ENCODE measurements at places on chromosomes 2 and 18. TPM values are rescaled to one million over a fixed set of nuclear protein-coding genes. Genes with fewer than 3 reads are reported as not detected.
A peak's percentile ranks its signal among the peaks of the same experiment; 100 is the strongest.

DNA sequence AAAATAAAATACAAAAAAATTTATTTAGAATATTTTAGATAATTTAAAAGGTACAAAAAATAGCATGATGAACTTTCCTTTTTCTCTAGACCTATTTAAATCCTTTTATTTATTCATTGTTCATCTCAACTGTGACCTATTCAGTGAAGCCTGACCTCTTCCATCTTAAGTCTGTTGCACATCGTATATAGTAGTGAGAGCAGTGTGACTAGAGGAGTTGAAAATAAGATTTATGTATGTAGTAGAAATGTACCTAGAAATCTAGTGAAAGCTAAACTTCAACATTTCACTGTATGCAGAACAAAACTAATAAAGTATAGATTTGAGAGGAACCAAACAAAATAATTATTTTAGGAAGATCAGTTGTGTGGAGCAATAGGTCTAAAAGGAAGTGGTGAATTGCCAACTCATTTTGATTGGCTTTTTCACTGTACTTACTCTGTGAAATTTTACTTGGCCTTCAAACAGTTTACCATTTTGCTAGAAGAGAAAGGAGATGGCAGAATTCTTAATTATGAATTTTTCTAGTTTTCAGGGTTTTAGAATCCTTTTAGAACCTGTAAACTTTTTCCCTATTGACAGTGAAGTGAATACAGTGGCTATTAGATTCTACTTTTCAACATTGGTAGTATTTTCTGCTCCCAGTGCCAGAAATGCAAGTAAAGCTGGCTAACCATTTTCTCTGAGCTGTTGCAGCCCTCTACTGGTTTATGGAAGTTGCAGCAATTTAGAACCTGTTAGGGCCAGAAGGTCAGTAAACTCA is 11.0 kb downstream of the ANKRD12 start:
- DNase-seq, result peak; percentile 50

DNA sequence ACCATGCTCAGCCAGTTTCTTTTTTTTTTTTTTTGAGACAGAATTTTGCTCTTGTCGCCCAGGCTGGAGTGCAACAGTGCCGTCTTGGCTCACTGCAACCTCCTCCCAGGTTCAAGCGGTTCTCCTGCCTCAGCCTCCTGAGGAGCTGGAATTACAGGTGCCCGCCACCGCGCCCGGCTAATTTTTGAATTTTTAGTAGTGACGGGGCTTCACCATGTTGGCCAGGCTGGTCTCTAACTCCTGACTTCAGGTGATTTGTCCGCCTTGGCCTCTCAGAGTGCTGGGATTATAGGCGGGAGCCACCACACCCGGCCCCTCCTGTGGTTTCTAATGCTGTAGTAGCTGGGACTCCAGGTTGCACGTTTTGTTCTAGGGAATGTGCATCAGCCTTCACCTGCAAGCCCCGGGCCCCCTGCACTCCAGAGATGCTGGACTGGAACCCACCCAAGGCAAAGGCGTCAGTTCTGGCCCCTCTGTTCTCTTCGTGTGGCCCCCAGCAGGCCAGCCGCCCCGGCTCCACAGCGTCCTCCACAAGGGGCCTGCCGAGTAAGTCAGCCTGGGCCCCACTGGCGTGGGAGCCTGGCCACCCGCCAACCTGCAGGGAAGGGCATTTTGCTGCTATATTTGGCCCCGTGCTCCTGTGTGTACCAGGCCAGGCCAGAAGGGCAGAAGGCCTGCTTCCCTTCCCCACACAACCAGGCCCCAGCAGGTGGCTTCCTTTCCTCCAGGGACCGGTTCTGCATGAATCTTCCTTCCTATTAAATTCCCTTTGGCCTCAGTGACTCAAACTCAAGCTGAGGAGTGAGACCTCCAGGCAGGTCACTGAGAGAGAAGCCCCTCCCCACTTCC is 25.7 kb upstream of the B3GNT7 start:
- no peak for DNase-seq

GRCh38 chr2:39620067-39620466 is 45.6 kb upstream of the TMEM178A start:
- DNase-seq, result peak; percentile 93

The KCNE4 gene
- not detected for total RNA-seq

DNA sequence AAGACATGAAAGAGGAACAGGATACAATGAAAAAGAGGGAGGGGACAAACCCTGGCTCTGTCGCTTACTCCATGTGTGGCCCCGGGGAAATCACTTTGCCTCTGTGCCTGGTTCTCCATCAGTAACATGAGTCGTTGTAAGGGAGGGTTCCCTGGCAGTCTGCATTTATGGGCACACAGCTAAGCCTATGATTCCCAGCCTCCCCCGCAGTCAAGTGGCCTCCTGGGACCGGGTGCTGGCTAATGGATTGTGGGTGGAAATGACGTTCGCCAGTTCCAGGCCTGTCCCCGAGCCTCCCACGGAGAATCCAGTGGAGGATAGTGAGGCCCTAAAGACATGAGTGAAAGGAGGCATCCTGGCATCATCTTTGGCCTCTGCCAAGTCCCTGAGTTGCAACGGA is 42.7 kb downstream of the SFXN5 start:
- DNase-seq, result peak; percentile 45

The REG3G gene
- not detected for total RNA-seq

DNA sequence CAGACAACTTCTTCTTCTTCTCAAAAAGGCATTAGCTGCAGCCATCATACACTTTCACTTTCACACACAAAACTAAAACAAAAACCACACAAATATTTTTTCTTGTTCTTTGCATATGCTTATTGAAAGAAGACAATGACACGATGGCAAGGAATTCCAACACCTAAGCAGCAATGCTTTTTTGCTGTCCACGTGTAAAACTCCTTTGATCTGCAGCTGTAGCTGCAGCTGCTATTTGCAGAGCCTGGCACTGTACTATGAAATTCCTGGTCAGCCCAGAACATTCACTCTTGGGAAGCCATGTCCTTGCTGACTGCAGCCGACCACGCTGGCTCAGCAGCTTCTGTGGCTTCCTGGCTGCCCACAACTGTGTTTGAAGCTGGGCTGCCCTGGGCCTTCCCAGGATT is 316.2 kb downstream of the CDH2 start:
- DNase-seq, result peak; percentile 54

The UGT1A3 gene
- total RNA-seq, result not detected

DNA sequence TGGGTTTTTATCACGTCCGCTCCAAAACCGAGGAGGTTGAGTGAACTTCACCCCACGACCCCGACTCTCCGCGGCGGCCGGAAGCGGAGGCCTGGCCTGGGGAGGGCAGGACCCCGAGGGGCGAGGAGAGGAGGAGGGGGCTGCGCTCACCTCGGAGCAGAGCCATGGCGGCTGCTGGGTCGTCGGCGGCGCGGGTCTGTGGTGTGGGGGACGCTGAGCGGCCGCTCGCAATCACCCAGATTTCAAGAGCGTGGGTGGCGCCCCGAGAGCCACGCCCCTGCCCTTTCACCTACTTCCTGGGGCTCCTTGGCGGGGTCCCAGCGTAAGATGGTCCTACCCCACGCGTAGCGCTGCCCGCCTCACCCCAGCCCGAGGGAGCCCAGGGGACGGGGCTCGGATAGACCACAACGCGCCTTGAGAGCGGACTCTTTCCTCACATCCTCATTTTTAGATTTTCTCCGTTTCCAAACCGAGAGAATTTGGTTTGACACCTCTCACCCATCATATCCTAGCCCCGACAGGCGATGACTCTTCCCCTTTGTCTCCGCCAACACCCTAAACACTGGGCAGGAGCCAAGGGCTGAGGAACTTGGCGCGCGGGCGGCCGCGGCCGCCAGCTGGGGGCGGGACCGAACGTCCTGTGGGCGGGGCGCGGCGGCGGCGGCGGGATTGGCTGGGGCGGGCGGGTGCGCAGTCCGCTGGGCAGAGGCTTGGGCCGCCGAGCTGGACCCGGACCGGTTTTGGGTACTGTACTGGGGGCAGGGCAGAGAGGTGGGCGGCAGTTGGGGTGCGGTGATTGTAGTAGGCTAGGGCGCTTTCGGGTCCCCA is at the start of gene ACAA2:
Gene ACAA2, minus strand, starts transcription at position 215 of the 828 bp plus-strand sequence. Its CDS starts 49 bp downstream, at position 166.
- DNase-seq, result peak; percentile 89

The HOXD13 gene
- total RNA-seq, result 11.0 TPM

The SERPINB5 gene
- total RNA-seq, result not detected

The PLGLB2 gene
- total RNA-seq, result 0.40 TPM

GRCh38 chr2:205931388-205931787 is 154.6 kb downstream of the INO80D start:
- DNase-seq, result peak; percentile 68

The CHRNG gene
- 36.6 TPM for total RNA-seq

The COL6A3 gene
- 0.04 TPM for total RNA-seq

DNA sequence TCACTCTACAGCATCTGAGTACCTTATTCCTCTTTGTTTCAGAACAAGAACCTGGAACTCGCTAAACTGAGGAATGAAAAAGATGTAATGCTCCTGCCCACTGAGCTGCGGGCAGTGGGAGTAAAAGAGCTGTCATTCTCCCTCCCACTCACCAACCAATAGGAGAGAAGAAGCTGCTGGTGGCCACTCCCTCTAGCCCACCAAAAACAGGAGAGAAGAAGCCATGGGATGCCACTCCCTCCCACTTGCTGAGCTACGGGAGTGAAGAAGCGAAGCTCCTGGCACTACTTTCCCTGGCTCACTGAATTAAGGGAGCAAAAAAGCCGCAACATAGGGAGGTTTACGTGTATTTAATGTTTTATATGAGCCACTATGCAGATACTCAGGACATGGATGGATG is 53.7 kb downstream of the RIT2 start:
- DNase-seq, result no peak

- DNase-seq, result no peak
These were observed 115.9 kb upstream of the SYT4 start for GRCh38 chr18:43393174-43393573.

GRCh38 chr2:149731079-149731478 is 143.5 kb upstream of the MMADHC start:
- DNase-seq, result no peak

- no peak for DNase-seq
These were observed 226.2 kb downstream of the SLC8A1 start for GRCh38 chr2:40225670-40226210.

DNA sequence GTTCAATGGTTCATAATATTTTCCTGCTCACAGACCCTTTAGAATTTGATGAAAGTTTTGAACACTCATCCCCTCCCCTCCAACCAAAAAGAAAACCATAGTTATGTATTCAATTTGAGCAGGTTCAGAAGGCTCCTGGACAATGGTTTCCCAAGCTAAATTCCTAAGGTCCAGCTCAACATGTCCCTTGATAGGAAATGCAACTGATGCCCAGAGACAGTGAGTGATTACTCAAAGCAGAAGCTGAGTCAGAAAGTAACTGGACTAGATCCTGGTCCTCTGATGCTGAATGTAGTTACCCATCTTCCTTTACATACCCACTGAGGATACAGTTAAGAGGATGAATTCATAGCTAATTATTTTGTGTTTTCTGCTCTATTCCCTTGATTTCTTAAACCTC is 218.9 kb upstream of the NCKAP5 start:
- no peak for DNase-seq

DNA sequence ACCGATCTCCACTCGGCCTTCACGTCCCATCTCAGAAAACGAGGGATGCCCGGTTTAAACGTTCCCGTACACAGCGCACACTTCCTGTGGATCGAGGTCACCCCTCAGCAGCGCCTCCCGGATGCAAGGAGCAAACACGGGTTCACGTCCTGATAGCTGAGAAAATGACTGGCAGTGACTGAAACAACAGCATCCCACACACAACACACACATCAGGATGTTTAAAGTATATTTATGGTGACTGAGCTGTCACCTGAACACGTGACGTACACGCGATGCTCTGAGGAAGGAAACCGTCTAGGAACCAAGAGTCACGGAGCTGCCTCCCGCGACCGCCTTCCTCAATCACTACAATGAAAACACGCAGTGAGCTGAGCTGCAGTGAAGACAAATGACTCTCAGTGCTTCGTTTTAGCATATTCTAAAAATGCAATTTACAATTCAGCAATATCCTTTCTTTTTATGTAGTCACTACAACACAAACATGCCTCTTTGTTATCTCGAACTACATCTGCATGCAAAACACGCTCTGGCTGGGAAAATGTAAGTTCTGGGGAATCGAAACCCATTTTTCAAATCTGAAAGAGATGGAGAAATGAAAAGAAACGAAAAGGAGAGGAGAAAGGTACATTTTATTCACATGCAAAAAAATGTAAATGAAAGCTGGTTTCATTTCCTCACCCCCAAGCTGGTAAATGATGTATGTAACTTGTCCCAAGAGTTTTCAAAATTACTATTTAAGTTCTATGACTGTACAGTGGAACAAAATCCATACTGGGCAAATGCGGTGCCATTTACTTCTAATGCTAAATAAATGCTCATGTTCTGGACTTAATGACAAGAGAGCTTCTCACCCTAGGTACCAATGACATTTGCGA is 19.8 kb downstream of the HDAC4 start:
- DNase-seq, result no peak

The GPR75 gene
- 4.5 TPM for total RNA-seq

The PSTPIP2 gene
- 6.1 TPM for total RNA-seq

The CTLA4 gene
- 0.10 TPM for total RNA-seq

DNA sequence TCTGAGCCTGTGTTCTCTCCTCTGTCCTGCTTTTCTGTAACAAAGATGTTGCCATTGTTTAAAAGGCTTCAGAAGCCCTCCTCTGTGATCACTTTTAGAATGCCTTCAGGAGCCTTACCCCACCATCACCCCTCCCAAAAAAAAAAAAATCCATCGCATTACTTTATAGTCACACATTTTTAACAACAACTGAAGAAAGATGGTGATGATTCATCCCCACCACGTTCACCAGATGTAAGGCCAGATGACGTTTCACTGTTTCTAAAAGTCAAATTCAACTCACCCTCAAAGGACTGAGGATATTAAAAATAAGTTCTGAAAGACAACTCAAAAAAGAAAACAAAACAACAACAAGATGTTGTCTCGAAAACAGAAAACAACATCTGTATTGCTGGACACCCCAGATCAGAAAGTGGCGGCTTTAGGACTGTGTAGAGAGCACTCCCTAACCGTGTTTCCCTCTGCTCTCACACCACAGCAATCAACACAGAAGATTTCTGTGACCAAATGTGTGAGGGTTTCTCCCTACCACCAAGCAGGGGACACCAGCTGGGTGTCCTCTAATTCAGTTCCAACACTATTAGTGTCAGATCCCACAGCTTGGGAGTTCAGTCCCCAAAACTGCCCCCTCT is 61.9 kb upstream of the CREB1 start:
- DNase-seq, result no peak

GRCh38 chr2:171598713-171599319 is 76.5 kb downstream of the CYBRD1 start:
- peak; percentile 84 for DNase-seq

- DNase-seq, result peak; percentile 56
These were observed 52.1 kb upstream of the ACAA2 start for GRCh38 chr18:49865401-49865800.

DNA sequence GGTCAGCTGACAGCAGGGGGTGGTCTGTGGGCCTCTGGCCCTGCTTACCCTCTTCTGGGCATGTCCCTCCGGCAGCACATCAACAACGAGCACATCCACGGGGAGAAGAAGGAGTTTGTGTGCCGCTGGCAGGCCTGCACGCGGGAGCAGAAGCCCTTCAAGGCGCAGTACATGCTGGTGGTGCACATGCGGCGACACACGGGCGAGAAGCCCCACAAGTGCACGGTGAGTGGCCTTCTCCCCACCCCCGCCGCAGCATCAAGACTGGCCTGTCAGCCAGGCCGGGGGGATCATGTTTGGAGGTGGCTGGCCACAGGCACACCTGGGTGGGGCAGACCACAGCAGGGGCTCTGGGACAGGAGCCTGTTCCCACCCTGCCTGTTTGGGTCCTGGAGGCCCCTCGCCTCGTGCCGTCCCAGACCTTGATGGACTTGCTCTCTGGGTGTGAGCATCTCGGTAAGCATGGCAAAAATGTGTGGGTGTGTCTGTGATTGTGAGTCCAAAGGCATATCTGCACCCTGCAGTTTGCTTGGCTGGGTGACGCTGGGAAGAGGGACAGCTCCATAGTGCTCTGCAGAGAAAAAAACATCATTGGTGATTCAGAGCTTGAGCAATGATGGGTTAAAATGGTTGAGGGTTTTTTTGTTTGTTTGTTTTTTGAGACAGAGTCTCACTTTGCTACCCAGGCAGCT is 242.8 kb downstream of the GLI2 start:
- DNase-seq, result no peak

Data from SJCRH30 (cell line).